PC-9 (cell line): ENCODE measurements at places on chromosomes 2 and 18.
A peak's percentile ranks its signal among the peaks of the same experiment; 100 is the strongest.

DNA sequence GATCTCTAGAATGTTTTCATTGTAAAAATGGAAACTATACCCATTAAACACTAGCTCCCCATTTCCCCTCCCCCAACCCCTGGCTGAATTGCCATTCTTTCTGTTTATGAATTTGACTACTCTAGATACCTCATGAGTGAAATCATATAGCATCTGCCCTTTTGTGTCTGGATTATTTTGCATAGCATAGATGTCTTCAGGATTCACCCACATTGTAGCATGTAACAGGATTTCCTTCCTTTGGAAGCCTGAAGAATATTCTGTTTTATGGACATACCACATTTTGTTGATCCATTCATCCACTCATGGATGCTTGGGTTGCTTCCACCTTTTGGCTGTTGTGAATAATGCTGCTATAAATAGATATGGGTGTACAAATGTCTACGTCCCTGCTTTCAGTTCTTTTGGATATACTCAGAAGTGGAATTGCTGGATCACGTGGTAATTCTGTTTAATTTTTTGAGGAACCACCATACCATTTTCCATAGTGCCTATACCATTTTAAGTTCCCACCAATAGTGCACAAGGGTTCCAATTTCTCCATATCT is 7.7 kb upstream of the ASB1 start:
- no peaks in the 10 kb centered on the region for H3K36me3 ChIP-seq
- H3K4me1 ChIP-seq, result no peaks in the 10 kb centered on the region
- no peak overlapping the region for H3K4me3 ChIP-seq
- H3K27ac ChIP-seq, result no peak overlapping the region

- no peaks in the 10 kb centered on the region for H3K36me3 ChIP-seq
- H3K4me1 ChIP-seq, result no peaks in the 10 kb centered on the region
- no peak overlapping the region for H3K4me3 ChIP-seq
- H3K27ac ChIP-seq, result no peak overlapping the region
Measured at GRCh38 chr2:135037831-135038230, 9.4 kb downstream of the MAP3K19 start.

- DNase-seq, result no peak
- no peaks in the 10 kb centered on the region for H3K36me3 ChIP-seq
- H3K4me3 ChIP-seq, result no peak overlapping the region
- H3K27me3 ChIP-seq, result no peaks in the 10 kb centered on the region
- H3K4me1 ChIP-seq, result no peaks in the 10 kb centered on the region
Measured at GRCh38 chr2:145116834-145117725, 597.2 kb upstream of the ZEB2 start.

DNA sequence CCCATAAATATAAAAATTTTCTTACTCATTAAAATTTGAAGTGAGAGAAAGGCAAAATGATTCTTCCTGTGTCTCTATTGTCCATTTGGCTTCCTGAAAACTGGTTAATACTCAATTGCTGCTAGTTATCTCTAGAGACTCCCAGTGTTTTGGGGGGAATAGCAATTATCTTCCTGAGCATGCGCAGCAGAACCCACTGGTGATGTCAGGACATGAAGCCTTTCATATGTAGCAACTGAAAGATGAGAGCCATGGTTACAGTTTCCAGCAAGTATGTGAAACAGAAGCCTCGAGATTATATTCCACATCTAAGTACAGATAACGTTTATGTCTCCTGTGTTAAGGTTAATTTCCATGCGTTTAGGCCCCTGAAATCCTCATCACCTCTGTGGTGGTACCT is 254.3 kb upstream of the FIGN start:
- no peak overlapping the region for H3K4me3 ChIP-seq
- H3K27me3 ChIP-seq, result no peaks in the 10 kb centered on the region
- H3K27ac ChIP-seq, result no peak overlapping the region
- H3K4me1 ChIP-seq, result no peaks in the 10 kb centered on the region
- no peak for DNase-seq

DNA sequence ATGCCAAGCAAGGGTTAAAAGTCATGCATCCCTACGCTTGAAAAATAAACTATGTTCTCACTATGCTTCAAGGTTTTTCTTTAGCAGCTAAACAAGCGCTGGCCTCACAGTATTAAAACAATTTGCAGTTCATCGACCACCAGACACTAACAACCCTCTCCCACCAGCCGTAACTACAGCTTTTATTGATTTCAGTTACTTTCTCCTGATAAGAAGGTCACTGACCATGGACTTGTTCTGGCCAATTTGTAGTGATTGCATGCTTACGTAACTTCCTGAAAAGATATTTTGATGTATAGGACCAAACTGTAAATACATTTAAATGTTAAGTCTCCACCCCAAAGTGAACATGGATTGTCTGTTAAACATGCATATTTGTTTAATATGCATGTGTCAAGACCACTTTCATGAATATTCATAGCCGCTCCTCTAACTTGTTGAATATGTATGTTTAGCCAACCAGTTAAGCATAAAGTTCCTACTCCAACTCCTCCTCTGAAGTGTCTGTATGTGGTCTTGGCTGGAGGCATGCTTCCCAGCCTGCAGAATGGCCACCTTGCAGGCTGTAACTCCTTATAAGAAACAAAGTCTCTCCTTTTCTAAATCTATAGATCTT is 1.7 kb upstream of the THOC1 start:
- no peaks in the 10 kb centered on the region for H3K27me3 ChIP-seq
- no peak overlapping the region for H3K4me3 ChIP-seq
- H3K4me1 ChIP-seq, result 0 out of 2 replicates have a peak, but pooled peaks cover 7% of the 10 kb centered on the region
- no peak overlapping the region for H3K27ac ChIP-seq

DNA sequence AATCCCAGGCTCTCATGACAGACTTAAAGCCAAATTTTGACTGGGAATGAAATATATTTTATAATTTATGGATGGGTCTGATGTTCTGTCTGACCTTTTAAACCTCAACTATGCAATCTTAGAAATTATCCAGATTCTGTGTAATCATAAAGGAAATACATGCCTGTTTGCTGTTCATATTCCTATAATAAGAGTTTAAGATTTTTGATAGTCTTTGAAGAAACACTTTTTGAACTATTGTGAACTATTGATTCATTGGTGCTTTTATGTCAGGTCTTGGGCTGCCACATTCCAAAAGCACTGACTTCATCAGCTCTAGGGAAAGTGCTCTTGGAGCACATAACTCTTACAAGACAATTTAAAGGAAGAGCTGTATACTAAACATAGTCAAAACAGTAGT is 64.2 kb downstream of the CCDC150 start:
- no peaks in the 10 kb centered on the region for H3K36me3 ChIP-seq
- no peaks in the 10 kb centered on the region for H3K4me1 ChIP-seq
- DNase-seq, result no peak
- H3K4me3 ChIP-seq, result no peak overlapping the region
- H3K27ac ChIP-seq, result no peak overlapping the region

DNA sequence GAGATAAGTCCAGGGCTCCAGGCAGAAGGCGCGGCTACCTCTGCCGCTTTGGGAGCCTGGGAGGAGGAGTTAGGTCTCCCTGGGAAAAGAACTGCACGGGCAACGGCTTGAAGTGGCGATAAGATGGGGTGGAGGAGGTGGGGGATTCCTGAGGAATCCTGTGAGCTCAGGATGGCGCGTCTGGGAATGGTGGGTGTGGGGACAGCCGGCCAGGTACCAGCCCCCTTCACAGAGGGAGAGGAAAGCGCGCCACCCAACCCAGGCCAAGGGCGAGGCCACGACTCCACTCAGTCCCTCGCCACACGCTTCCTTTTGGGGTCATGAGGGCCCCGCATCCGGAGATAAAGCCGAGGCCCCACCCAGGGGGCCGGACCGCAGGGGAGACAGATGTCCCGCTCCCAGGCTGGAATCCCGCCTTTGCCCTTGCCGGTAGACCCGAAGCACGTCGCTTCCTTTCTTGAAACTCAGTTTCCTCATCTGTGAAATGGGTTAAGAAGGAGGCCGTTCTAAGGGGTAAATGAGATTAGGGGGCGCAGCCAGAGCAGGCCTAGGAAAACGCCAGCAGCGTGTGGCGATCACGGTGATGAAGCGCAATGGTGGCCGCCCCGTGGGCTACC is 1.7 kb upstream of the CTDSP1 start:
- no peaks in the 10 kb centered on the region for H3K27me3 ChIP-seq
- peak overlapping the region; percentile 89 for H3K4me3 ChIP-seq
- no peaks in the 10 kb centered on the region for H3K36me3 ChIP-seq
- peak overlapping the region; percentile 79 for H3K27ac ChIP-seq
- peaks cover 22% of the 10 kb centered on the region for H3K4me1 ChIP-seq

DNA sequence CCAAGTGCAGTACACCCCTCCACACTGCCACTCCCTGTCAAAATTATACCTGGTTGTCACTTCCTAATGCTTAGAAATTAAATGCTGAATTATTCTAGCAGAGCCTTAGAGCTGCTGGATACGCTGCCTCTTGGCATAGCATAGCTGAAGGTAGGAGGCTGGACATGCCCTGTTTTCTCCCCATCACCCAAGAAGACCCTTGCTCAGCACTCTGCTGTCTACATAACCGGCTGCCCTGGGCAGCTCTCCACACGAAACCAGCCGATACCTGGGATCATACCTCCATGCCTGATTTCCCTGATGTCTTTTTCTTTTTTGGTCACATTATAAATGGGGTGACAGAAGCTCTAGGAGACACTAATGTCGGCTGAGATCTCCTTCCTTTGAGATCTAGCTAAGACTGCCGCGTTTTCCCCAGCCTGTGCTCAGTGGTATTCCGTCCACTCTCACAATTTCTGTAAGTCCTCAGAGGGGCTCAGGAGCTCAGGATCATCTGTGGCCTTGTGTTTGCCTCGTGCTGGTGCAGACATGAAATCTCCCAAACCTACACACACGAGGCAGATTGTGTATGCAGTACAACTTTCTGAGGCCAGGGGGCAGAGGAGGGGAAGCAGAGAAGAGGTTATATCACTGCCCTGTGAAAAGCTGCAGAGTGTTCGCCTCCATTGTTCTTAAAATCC is 13.5 kb upstream of the ZAP70 start:
- H3K4me1 ChIP-seq, result no peaks in the 10 kb centered on the region
- no peaks in the 10 kb centered on the region for H3K36me3 ChIP-seq
- DNase-seq, result no peak

DNA sequence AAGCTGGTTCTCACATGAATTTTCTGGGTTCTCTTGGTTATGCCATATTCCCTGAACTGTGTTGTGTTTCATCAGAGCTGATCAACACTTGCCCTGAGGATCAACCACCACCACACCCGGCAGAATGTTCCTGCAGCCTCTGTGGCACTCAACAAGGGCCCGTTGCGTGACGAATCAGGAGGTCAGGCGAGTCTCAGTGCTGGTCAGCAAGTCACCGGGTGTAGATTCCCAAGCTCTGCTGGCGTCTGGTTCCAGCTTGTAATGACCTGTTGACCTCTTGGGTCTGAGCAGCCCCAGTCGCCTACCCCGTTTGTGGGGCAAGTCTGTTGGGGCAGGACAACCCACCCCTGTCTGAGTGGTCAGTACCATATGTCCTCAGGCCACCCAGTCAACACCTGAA is 46.0 kb downstream of the ADCY3 start:
- no peak for DNase-seq
- H3K27me3 ChIP-seq, result no peaks in the 10 kb centered on the region
- no peaks in the 10 kb centered on the region; the same call in 1 of the 2 replicates for H3K4me1 ChIP-seq
- no peak overlapping the region for H3K4me3 ChIP-seq

GRCh38 chr18:58402247-58402646 is 226.6 kb downstream of the ALPK2 start:
- no peak overlapping the region for H3K4me3 ChIP-seq
- H3K27ac ChIP-seq, result no peak overlapping the region
- H3K4me1 ChIP-seq, result no peaks in the 10 kb centered on the region
- H3K27me3 ChIP-seq, result no peaks in the 10 kb centered on the region

DNA sequence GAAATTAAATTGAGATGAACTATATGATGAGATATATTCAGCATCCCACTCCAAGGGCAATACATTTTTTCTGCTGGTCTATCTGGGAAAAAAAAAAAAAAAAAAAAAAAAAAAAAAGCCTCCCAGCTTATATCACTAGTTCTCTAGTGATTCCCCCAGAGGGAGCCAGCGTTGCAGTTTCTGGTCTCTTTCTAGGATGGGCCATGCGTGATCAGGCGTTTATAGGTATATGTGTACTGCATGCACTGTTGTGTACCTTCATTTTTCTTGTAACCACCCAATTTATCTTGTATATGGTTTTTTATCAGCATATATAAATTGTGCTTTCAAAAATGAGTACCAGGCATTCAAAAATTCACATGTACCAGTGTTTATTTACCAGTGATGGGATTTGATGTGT is 35.1 kb downstream of the DCDC2C start:
- no peaks in the 10 kb centered on the region for H3K36me3 ChIP-seq
- H3K27ac ChIP-seq, result no peak overlapping the region
- H3K27me3 ChIP-seq, result peaks cover 91% of the 10 kb centered on the region
- H3K4me3 ChIP-seq, result no peak overlapping the region
- no peaks in the 10 kb centered on the region for H3K4me1 ChIP-seq

- DNase-seq, result peak; percentile 46
- no peaks in the 10 kb centered on the region for H3K4me1 ChIP-seq
- H3K27me3 ChIP-seq, result peaks cover 38% of the 10 kb centered on the region
- no peak overlapping the region for H3K27ac ChIP-seq
Measured at GRCh38 chr2:240946654-240947053, 40.5 kb downstream of the CROCC2 start.

- no peak overlapping the region for H3K27ac ChIP-seq
- H3K4me3 ChIP-seq, result no peak overlapping the region
- no peaks in the 10 kb centered on the region for H3K36me3 ChIP-seq
- no peaks in the 10 kb centered on the region for H3K4me1 ChIP-seq
Measured at GRCh38 chr2:86308984-86309695, 28.3 kb downstream of the REEP1 start.

GRCh38 chr2:85156619-85157018 is 23.4 kb downstream of the TCF7L1 start:
- H3K27ac ChIP-seq, result no peak overlapping the region
- no peaks in the 10 kb centered on the region for H3K4me1 ChIP-seq
- no peak for DNase-seq
- no peaks in the 10 kb centered on the region for H3K36me3 ChIP-seq
- H3K4me3 ChIP-seq, result no peak overlapping the region
- no peaks in the 10 kb centered on the region for H3K27me3 ChIP-seq

DNA sequence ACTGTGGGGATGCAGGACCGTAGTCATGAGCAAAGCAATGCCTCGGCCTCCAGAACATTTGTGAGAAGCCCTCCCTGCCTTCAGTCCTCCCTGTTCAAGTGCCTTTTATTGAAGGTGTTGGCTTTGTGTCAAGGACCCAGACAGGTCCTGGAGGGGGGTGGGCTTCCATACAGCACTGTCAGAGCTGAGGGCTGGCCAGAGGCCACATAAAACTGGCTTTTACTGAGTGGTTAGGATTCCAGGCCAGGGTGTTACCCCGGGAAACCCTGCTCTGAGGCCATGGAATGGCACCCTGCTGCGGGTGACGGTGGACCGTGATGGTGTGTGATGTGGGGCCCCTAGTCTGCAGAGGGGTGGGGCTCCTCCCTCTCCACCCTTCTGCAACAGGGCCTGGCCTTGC is 41.6 kb downstream of the TOGARAM2 start:
- H3K4me3 ChIP-seq, result no peak overlapping the region
- no peaks in the 10 kb centered on the region for H3K27me3 ChIP-seq
- no peak overlapping the region for H3K27ac ChIP-seq
- H3K4me1 ChIP-seq, result peaks cover 7% of the 10 kb centered on the region; the same call in 1 of the 2 replicates
